ENCODE measurements at places on chromosomes 5 and 9. TPM values are rescaled to one million over a fixed set of nuclear protein-coding genes. Genes with fewer than 3 reads are reported as not detected.

DNA sequence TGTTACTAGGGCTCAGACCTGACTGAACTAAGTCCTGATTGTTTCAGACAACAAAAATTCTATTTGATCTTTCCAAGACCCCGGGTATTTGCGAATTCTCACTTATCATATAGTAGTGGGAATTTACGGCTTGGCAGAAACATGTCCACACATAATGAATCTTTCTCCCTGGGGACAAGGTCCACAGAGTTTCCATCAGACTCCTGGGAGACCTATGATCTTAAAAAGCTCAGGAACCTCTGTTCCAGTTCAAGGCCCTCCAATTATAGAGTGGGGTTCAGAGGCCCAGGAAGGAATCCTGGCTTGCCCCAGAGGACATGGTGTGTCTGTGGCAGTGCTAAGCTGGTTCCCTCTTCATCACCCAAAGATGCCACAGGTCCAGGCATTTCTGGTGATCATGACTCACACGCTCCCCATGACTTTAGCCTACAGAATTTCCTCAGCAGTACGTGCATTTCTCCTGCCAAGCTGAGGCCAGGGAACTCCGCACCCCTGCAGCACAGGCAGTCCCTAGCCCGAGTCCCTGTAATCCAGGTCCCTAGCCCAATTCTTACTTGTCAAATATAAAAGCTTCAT is 12.6 kb downstream of the RAPGEF1 start:
- no peak for DNase-seq
- H3K4me1 ChIP-seq: peaks cover 65% of the 10 kb centered on the region
- H3K27me3 ChIP-seq: no peaks in the 10 kb centered on the region
- H3K4me3 ChIP-seq: no peak overlapping the region

DNA sequence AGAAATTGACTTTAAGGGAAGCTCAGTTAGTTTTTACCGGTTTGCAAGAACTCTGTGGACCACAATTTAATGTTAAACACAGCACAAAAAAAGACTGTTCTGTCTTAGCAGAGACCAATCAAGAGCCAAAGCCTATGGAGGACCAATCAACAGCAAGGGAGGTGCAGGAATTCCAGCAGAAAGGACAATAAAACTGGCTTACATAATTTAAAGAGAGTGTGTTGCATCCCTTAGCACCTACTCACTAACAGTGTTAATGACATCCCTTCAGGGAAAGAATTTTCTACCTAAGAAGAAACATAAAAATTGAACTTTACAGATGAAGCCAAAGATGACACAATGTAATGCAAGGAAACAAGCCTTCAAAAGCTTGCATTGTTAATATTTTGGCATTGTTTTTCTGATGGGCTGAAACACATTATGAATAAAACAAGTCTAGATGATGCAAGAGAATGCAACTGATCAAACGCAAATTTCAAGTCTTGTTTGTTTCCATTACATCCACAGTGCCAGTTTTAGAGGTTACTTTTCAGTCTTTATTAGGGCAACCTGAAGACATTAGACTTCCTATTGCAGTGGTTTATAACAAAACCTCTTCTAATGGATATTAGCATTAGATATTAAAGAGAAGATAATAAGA is 111.3 kb upstream of the FST start:
- no peaks in the 10 kb centered on the region for H3K4me1 ChIP-seq
- H3K27ac ChIP-seq: no peak overlapping the region
- no peak overlapping the region for H3K4me3 ChIP-seq
- DNase-seq: no peak
- no peaks in the 10 kb centered on the region for H3K27me3 ChIP-seq
- no peaks in the 10 kb centered on the region for H3K36me3 ChIP-seq

- no peak overlapping the region for H3K4me3 ChIP-seq
- no peak overlapping the region for H3K27ac ChIP-seq
- no peak for DNase-seq
- H3K27me3 ChIP-seq: no peaks in the 10 kb centered on the region
- H3K4me1 ChIP-seq: no peaks in the 10 kb centered on the region
Observed at GRCh38 chr9:16304301-16304700, 566.2 kb downstream of the BNC2 start.

- H3K4me1 ChIP-seq: no peaks in the 10 kb centered on the region
- H3K36me3 ChIP-seq: no peaks in the 10 kb centered on the region
- H3K27me3 ChIP-seq: no peaks in the 10 kb centered on the region
- H3K27ac ChIP-seq: no peak overlapping the region
- H3K4me3 ChIP-seq: no peak overlapping the region
- DNase-seq: no peak
Observed at GRCh38 chr5:16544607-16545374, 72.0 kb downstream of the RETREG1 start.

GRCh38 chr5:59756373-59757035 is 137.0 kb downstream of the PDE4D start:
- DNase-seq: peak; percentile 75
- H3K27ac ChIP-seq: peak overlapping the region; percentile 22
- H3K27me3 ChIP-seq: no peaks in the 10 kb centered on the region
- peaks cover 49% of the 10 kb centered on the region for H3K4me1 ChIP-seq

DNA sequence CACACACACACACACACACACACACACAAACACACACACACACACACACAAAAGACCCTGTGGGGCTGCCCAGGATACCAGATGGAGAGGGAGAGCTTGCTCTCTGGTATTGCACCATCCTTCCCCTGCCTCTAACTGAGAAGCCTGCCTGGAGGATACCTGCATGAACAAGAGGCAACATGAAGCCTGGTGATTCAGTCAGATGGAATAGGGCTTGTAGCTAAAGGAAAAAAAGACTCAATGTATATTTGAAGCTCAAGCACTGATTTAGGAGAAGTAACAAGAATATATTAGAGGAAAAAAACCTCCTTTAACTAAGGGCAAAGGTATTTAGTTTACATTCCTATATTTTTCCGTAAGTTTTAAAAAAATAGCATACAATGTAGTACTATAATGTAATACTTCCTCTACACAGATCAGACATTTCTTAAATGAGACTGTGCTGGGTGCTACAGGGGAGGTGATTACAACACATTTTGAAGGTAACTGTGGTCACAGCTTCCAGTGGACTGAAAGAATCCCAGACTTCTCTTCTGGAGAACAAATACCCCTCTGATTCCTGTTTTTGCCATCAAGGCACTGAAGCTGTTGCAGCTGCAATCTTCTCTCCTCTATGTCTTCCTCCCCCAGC is 169.3 kb downstream of the DCP2 start:
- no peaks in the 10 kb centered on the region for H3K27me3 ChIP-seq
- H3K4me1 ChIP-seq: no peaks in the 10 kb centered on the region
- no peak for DNase-seq
- no peak overlapping the region for H3K27ac ChIP-seq
- H3K36me3 ChIP-seq: no peaks in the 10 kb centered on the region

- H3K27ac ChIP-seq: no peak overlapping the region
- no peaks in the 10 kb centered on the region for H3K36me3 ChIP-seq
- no peak for DNase-seq
- no peak overlapping the region for H3K4me3 ChIP-seq
- H3K4me1 ChIP-seq: peaks cover 10% of the 10 kb centered on the region
- H3K27me3 ChIP-seq: no peaks in the 10 kb centered on the region
Observed at GRCh38 chr5:68409259-68409658, 193.7 kb downstream of the PIK3R1 start.

DNA sequence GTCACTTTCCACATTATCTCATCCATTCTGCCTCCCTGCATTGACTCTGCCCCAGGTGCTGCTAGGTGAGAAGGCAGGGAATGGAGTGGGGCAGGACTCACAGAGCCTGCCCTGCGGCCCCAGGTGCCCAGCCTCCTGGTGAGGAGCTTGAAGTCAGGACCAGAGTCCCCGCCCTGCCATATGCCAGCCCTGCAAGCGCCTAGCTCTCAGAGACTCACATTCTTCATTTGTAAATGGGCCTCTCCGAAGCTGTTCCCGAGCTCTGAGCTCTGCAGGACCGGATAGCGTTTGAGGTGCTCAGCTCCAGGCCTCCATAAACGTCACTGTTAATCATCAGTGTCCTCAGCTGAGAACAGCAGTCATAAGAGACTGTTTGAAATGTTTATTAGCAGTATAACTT is 75.1 kb upstream of the STXBP1 start:
- no peaks in the 10 kb centered on the region for H3K27me3 ChIP-seq
- no peak overlapping the region for H3K27ac ChIP-seq
- H3K4me3 ChIP-seq: no peak overlapping the region
- no peak for DNase-seq

DNA sequence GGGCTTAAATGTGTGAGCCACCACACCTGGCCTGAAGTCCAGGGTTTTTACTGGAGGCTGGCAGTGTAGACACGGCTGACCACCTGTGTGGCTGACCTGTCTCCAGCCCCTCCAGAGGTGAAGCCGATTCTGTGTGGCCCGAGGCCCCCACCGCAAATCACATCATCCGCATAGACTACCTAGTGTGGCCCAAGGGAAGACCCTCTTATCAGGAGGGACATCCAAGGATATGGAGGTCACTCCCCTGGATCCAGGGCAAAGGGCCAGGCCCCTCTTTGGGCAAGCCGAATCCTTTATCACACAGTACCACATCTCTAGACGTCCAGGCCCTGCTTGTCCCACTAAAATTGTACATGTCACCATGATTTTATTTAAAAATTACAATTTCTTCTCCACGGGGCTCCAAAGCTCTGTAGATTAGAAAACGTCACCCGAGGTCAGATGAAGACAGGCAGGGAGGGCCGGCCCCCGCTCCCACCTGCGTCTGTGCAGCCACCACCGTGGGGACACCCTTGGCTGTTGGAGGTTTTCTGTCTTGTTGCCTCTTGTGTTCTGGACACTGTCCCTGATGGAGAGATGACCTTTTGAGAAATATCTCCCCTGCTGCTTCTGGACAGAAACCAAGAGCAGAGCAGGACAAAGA is 20.1 kb downstream of the LAMC3 start:
- H3K36me3 ChIP-seq: no peaks in the 10 kb centered on the region
- H3K27ac ChIP-seq: no peak overlapping the region
- H3K4me3 ChIP-seq: no peak overlapping the region
- DNase-seq: no peak

DNA sequence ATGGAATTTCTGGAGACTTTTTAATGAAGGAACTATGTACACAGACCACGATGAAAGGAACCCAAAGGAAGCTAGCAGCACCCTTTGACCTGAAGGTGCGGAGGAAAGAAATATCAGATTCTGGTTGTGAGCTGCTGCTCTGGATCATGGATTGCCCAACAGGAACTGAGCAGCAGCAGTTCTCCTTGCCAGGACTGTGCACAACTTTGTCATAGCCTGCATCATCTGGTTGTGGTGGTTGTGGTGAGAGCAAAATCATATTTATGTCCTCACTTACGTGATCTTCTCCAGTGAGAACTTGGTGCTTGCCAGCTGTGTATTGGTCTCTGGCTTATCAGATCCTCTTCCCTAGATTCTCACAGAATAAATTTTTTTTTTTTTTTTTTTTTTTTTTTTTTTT is 70.7 kb upstream of the LPAR1 start:
- no peaks in the 10 kb centered on the region for H3K4me1 ChIP-seq
- no peaks in the 10 kb centered on the region for H3K36me3 ChIP-seq
- no peak for DNase-seq
- H3K27ac ChIP-seq: no peak overlapping the region
- H3K4me3 ChIP-seq: no peak overlapping the region
- no peaks in the 10 kb centered on the region for H3K27me3 ChIP-seq

DNA sequence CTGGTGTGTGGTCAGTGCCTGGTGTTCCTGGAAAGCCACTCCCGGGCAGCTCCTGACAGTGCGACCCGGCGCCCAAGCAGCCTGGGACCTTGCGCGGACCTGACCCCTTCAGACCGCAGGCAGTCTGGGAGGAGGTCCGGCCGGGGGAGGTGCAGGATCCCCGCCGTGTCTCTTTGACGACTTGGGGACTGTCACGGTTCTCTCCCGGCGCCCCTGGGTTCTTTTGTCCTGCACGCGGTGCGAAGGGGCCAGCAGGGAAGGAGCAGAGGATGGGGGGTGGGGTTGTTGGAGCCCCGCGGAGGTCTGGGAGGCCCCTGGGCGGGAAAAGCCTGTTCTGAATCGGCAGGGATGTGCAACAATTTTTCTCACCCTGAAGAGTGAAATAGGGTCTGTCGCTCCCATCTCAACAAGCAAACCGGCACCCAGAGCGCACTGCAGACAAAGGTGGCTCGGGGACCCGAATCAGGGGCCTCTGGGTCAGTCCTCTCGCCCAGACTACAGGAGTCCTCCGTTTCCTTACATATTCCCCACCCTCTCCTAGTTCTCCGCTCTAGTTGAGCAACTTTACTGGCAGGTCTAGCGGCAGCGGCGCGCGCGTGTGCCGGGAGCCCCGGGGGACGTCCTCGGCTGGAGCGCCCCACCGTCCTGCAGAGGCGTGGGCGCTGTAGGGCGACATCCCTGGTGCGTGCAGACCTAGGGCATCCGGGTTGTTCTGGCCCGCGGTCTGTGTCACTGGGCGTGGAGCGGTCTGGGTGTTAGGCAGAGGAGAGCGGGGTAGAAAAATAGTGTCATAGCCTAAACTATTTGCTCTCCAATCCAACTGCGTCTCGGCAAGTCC is 1.2 kb downstream of the VCAN start:
- peaks cover 71% of the 10 kb centered on the region for H3K4me1 ChIP-seq
- no peak for DNase-seq
- 0 out of 2 replicates have a peak overlapping the region, but pooled peaks have one; percentile 36 for H3K4me3 ChIP-seq
- H3K27me3 ChIP-seq: peaks cover 47% of the 10 kb centered on the region
- no peaks in the 10 kb centered on the region for H3K36me3 ChIP-seq
- no peak overlapping the region for H3K27ac ChIP-seq

DNA sequence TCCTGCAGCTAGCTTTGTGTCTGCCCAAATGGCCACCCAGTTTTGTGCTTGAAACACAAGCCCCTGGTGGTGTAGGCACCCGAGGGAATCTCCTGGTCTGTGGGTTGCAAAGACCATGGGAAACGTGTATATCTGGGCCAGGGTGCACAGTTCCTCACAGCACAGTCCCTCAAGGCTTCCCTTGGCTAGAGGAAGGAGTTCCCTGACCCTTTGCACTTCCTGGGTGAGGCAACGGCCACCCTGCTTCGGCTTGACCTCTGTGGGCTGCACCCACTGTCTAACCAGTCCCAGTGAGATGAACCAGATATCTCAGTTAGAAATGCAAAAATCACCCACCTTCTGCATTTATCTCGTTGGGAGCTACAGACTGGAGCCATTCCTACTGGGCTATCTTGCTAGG is 865.0 kb upstream of the ACO1 start:
- no peak overlapping the region for H3K4me3 ChIP-seq
- no peak overlapping the region for H3K27ac ChIP-seq
- no peaks in the 10 kb centered on the region for H3K4me1 ChIP-seq
- no peaks in the 10 kb centered on the region for H3K27me3 ChIP-seq
- DNase-seq: no peak

GRCh38 chr9:18849270-18849669 is 183.7 kb downstream of the SAXO1 start:
- H3K4me3 ChIP-seq: no peak overlapping the region
- H3K4me1 ChIP-seq: no peaks in the 10 kb centered on the region
- no peak overlapping the region for H3K27ac ChIP-seq
- DNase-seq: no peak

GRCh38 chr5:159178978-159179377 is 30.4 kb downstream of the RNF145 start:
- H3K27ac ChIP-seq: no peak overlapping the region
- no peak overlapping the region for H3K4me3 ChIP-seq
- H3K27me3 ChIP-seq: no peaks in the 10 kb centered on the region
- DNase-seq: peak; percentile 29
- H3K4me1 ChIP-seq: peaks cover 40% of the 10 kb centered on the region
- H3K36me3 ChIP-seq: peaks cover 32% of the 10 kb centered on the region

GRCh38 chr5:143757116-143757515 is 54.8 kb upstream of the HMHB1 start:
- H3K27ac ChIP-seq: no peak overlapping the region
- H3K4me3 ChIP-seq: no peak overlapping the region
- peaks cover 9% of the 10 kb centered on the region for H3K4me1 ChIP-seq
- DNase-seq: no peak
- no peaks in the 10 kb centered on the region for H3K36me3 ChIP-seq

PCSK1 gene
- not detected for total RNA-seq

OR1L4 gene
- not detected for total RNA-seq

OR13C3 gene
- total RNA-seq: not detected

OTP gene
- not detected for total RNA-seq

PCDHA9 gene
- total RNA-seq: not detected

TMC1 gene
- total RNA-seq: 0.02 TPM

HAVCR2 gene
- total RNA-seq: not detected

SLC30A5 gene
- total RNA-seq: 53.6 TPM
